ENCODE measurements at places on chromosomes 11 and 22. TPM values are rescaled to one million over a fixed set of nuclear protein-coding genes. Genes with fewer than 3 reads are reported as not detected.
A peak's percentile ranks its signal among the peaks of the same experiment; 100 is the strongest.

KRTAP5-2 gene
- total RNA-seq = not detected

DNA sequence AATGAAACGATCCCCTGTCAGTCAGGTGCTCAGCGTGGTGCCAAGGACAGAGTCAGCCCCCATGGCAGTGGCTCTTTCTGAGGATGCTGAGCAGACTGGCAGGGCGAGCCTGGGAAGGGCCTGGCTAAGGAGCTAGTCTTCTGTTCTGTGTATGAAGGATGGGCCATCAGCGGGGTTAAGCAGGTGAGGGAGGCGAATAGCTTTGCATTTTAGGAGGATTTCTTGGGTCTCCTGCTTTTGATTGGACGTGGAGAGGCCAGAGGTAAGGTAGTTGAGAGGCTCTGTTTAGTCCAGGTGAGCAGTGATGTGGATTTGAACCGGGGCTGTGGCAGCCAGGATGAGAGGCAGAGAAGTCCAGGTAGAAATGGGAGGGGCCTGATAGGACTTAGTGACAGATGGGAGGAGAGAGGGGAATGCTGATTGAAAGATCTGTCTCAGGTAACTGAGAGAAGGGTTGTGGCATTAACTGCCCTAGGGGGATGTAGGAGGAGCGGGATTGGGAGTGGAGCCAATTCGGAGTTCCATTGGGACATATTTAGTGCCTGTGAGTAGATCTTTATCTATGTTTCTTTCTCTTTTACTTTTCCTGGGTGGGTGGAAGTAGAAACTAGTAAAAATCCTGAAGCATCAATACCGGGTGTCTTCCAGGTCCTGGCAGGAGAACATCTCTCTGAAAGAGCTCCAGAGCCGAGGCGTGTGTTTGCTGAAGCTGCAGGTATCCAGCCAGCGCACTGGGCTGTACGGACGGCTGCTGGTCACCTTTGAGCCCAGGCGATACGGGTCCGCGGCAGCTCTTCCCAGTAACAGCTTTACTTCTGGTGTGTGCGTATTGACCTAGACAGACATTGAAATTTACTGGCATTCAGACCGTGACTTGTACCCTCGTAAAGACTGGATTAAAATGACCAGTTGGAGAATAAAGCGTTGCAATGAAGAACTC lies 2.0 kb downstream of the IGHMBP2 start:
- DNase-seq = no peak
- H3K27ac ChIP-seq = peak overlapping the region; percentile 23

GRCh38 chr11:117189191-117189940 lies 9.8 kb upstream of the TAGLN start:
- no peak for DNase-seq
- no peak overlapping the region for H3K27ac ChIP-seq
- peaks cover 2% of the 10 kb centered on the region for H3K36me3 ChIP-seq
- H3K4me3 ChIP-seq = no peak overlapping the region
- peaks cover 3% of the 10 kb centered on the region for H3K4me1 ChIP-seq

PRG3 gene
- total RNA-seq = not detected

OR6A2 gene
- total RNA-seq = 0.04 TPM

GRCh38 chr11:41245704-41246398 lies 213.6 kb downstream of the LRRC4C start:
- no peaks in the 10 kb centered on the region for H3K27me3 ChIP-seq
- no peak overlapping the region for H3K4me3 ChIP-seq
- H3K36me3 ChIP-seq = no peaks in the 10 kb centered on the region
- no peak for DNase-seq

DNA sequence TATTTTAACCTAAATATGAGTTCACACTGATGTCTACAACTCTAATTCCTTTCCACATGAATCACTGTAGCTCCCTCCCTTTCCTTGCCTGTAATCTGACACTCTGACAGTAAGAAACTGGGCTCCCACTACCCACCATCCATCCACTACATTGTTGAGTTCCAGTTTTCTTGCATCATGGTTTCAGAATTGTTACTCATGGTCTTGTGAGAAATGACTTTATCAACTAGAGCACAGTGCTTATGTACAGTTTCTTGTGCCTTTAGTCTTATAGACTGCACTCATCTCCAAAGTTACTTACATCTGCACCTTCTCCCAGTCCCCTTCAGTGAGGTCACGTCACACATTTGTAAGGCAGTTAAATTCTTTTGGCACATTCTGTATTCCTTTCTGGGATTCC lies 78.6 kb downstream of the RTL6 start:
- no peak overlapping the region for H3K4me3 ChIP-seq
- H3K27ac ChIP-seq = no peak overlapping the region
- no peak for DNase-seq
- H3K4me1 ChIP-seq = no peaks in the 10 kb centered on the region

GRCh38 chr11:61851113-61851899 lies 23.2 kb downstream of the FADS2 start:
- no peaks in the 10 kb centered on the region for H3K27me3 ChIP-seq
- peaks cover 18% of the 10 kb centered on the region for H3K36me3 ChIP-seq
- H3K4me1 ChIP-seq = no peaks in the 10 kb centered on the region
- no peak overlapping the region for H3K4me3 ChIP-seq
- no peak for DNase-seq
- H3K27ac ChIP-seq = no peak overlapping the region

MS4A15 gene
- total RNA-seq = not detected

GRCh38 chr11:62632492-62632891 lies 10.7 kb upstream of the B3GAT3 start:
- H3K4me3 ChIP-seq = no peak overlapping the region
- no peaks in the 10 kb centered on the region for H3K27me3 ChIP-seq
- no peak for DNase-seq
- peaks cover 51% of the 10 kb centered on the region for H3K36me3 ChIP-seq

DKK3 gene
- 0.46 TPM for total RNA-seq

GRCh38 chr22:46219636-46220035 lies 30.5 kb downstream of the CDPF1 start:
- peaks cover 11% of the 10 kb centered on the region for H3K4me1 ChIP-seq
- H3K27ac ChIP-seq = no peak overlapping the region
- H3K27me3 ChIP-seq = no peaks in the 10 kb centered on the region
- peaks cover 16% of the 10 kb centered on the region for H3K36me3 ChIP-seq
- H3K4me3 ChIP-seq = no peak overlapping the region

TREH gene
- not detected for total RNA-seq

DNA sequence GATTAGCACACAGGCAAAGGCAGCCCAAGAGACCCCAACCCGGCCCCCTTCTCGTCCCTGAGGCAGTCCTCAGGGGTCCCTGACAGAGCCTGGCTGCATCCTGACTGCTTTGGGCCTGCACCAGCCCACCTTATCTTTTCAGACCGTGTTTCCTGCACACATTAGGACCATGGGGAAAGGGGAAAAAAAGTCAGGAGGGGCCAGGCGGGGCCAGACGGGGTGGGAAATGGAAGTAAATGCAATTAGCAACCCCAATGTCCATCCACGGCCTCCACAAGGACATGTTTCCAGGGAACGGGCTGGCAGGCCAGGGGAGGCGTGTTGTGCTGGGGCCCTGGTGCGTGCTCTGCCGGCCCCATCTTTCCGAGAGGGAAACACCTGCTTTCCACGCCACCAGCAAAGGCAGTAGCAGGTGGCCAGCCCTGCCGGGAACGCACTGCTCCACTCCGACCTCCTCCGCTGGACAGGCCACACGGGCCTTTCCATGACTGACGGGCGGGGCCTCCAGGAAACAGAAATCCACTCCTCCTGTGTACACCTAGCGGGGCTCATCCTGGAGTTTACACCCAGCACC lies 7.4 kb downstream of the EHD1 start:
- H3K27ac ChIP-seq = peak overlapping the region; percentile 91
- H3K4me1 ChIP-seq = peaks cover 86% of the 10 kb centered on the region
- H3K36me3 ChIP-seq = peaks cover 62% of the 10 kb centered on the region
- no peak for DNase-seq
- peak overlapping the region; percentile 64 for H3K4me3 ChIP-seq

DNA sequence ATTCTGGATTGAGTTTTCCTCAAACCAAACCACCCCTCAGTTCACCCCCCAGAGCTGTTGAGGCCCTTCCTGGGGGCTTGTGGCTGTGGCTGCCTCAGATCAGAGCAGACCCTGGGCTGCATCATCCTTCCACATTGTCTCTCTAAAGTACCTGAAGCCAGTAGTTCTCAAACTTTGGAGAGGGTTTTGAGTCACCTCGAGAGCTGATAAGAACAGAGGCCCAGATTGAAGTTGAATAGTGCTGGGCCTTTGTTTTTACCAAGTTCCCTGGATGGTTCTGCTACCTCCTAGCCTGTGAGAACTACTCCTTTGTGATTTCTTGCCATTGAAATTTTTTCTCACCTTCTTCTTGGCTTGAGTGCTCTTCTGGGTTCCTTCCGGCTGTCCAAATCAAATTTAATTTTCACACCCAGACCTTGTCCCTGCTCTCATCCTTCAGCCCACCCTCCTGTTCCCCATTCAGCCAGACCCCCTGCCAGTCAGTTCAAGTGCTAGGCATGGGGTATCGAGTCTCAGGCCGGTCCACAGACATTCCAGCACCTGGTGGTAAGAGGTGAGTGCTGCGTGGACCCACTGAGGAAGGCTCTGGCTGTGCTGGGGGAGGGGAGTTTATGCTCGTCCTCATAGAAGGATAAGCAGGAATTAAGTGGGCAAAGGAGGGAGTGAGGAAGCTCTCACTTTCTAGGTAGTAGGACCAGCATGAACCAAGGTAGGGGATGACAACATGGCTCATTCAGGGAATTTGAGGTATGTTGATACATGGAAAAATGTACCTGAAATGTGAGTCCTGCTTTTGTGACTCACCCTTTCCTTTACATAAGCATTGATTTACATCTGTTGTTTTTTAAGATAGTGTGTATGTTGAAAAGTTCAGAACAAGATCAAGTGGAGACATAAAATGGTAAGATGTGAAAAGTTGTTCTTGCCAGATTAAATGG lies 116.5 kb downstream of the PTPRJ start:
- no peaks in the 10 kb centered on the region for H3K36me3 ChIP-seq
- no peak overlapping the region for H3K4me3 ChIP-seq
- H3K4me1 ChIP-seq = peaks cover 37% of the 10 kb centered on the region
- peak overlapping the region; percentile 80 for H3K27ac ChIP-seq
- no peak for DNase-seq

DNA sequence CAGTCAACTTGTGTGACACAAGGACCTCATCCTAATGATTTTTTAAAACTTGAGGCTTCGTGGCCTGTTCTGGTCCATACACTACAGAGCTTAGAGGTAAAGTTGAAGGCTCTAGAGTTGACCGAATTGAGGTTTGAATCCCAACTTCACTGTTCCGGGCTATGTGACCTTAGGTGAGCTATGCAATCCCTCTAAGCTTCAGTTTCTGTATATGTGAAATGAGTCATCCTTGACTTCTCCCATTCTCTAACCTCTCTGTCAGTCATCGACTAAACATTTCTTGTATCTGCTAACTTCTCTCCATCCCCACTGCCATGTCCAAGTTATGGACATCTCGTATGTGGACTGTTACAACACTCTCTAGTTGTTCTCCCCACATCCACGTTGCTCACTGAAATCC lies 178.2 kb upstream of the TMEM45B start:
- H3K27me3 ChIP-seq = peaks cover 11% of the 10 kb centered on the region
- no peaks in the 10 kb centered on the region for H3K36me3 ChIP-seq
- H3K4me3 ChIP-seq = no peak overlapping the region
- H3K4me1 ChIP-seq = peaks cover 13% of the 10 kb centered on the region
- H3K27ac ChIP-seq = peak overlapping the region; percentile 35

Measured in activated naive CD8-positive, alpha-beta T cell treated with anti-CD3 and anti-CD28 coated beads for 36 hours (primary cell).